ENCODE measurements at places on chromosomes 6 and 20.
A peak's percentile ranks its signal among the peaks of the same experiment; 100 is the strongest.

DNA sequence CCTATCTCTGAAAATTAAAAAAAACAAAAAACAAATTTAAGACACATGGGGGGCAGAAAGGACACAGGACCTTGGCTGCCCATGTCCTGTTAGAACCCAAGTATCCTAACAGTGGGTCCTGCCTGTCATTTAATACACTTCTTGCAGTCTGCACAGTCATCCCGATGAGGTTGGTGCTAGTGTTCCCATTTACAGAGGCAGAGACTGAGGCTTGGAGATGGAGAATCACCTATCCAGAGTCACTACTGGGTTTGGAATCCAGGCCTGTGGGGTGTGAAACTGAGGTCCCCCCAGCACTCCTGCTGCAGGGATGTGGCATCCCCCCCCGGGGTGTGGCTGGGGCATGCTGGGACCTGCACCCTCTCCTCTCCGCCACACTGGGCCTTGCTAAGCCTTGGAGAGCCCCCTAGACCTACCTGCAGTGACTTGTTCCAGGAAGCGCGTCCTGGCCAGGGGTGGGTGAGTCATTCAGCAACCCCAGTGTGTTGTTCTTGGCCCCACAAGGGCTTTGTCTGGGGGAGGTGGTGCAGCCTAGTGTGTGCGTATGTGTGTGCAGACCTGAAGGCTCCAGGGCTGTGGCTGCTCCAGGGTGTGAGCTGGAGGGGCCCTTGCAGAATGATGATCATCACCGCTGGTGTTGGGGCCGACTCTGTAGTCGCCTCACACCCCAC is 49.7 kb downstream of the BCAS4 start:
- DNase-seq = no peak

- no peak for DNase-seq
Measured at GRCh38 chr6:37429352-37429750, 3.7 kb upstream of the CMTR1 start.

DNA sequence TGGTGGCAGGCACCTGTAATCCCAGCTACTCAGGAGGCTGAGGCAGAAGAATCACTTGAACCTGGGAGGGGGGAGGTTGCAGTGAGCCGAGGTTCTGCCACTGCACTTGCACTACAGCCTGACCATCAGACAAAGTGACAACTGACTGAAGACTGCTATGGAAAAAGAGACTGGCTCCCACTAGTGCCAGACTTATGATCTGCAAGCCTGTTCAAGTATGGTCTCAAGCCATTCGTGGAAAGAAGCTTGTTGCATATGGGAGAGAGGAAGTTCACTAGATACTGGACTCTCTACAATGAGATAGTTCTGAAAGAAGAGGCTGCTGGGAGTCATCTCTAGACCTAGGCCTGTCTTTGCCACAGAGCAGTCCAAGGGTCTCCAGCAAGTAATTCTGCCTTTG is 26.7 kb downstream of the MDN1 start:
- DNase-seq = peak; percentile 47

- no peak for DNase-seq
Measured at GRCh38 chr6:19934996-19935591, 97.9 kb downstream of the ID4 start.

DNA sequence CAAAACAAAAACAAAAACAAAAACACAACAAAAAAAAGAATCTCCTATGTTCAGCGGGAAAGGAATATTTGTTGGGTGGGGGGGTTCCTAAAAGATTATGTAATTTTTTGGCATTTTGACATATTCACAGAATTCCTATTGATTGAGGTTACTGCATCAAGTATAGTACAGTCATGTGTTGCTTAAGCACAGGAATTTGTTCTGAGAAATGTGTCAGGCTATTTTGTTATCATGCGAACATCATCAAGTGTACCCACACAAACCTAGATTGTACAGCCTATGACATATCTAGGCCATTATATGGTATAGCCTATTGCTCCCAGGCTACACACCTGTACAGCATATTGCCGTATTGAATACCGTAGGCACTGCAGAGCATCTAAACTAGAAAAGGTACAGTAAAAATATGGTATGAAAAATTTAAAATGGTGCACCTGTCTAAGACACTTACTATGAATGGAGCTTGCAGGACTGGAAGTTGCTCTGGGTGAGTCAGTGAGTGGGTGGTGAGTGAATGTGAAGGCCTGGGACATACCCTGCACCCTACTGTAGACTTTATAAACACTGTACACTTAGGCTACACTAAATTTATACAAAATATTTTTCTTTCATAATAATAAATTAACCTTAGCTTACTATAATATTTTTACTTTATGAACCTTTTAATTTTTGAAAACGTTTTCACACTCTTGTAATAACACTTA is 110.6 kb downstream of the CDKAL1 start:
- no peak for DNase-seq

DNA sequence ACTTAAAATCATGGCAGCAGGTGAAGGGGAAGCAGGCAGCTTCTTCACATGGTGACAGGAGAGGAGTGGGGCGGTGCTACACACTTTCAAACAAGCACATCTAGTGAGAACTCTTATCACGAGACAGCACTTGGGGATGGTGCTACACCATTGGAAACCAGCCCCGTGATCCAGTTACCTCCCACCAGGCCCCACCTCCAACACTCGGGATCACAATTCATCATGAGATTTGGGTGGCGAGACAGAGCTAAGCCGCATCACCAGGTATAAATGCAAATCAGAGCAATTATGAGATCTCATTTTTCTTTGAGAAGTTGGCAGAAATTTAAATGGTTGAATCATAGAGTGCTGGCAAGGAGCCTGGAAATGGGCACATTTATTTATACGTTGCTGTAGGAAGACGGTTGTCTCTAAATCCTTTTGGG is 31.4 kb downstream of the IGF2R start:
- DNase-seq = no peak

GRCh38 chr6:100105138-100105537 is 111.1 kb upstream of the MCHR2 start:
- no peak for DNase-seq

- no peak for DNase-seq
Measured at GRCh38 chr6:46513533-46513932, 22.3 kb upstream of the RCAN2 start.

DNA sequence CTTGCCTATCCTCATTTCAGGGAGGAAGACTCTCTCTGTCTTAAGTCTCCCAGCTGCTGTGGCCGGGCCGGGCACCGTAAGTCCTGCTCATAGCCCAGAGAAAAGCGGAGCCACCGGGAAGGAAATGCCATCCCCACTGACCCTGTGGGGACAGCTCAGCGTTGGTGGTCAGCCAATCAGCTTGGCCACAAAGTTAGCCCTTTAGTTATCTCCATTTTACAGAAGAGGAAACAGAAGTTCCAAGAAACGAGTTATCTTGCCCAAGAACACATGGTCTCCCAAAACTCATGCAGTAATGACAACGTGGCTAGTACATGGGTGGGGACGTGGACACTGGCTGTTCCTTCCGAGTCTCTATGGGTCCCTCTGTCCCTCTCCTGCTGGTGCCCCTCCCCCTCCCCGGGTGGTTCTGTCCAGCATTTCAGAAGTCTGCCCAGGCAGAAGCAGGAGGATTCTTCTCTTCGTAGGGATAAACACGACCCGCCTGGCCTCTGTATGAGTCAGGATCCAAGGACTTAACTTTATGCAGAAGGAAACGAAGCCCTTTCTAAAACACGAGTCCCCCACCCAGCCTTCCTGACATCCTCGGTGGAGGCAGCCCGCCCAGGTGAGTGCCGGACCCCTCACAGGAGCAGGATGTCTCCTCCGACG is 273.8 kb downstream of the CDH4 start:
- no peak for DNase-seq

DNA sequence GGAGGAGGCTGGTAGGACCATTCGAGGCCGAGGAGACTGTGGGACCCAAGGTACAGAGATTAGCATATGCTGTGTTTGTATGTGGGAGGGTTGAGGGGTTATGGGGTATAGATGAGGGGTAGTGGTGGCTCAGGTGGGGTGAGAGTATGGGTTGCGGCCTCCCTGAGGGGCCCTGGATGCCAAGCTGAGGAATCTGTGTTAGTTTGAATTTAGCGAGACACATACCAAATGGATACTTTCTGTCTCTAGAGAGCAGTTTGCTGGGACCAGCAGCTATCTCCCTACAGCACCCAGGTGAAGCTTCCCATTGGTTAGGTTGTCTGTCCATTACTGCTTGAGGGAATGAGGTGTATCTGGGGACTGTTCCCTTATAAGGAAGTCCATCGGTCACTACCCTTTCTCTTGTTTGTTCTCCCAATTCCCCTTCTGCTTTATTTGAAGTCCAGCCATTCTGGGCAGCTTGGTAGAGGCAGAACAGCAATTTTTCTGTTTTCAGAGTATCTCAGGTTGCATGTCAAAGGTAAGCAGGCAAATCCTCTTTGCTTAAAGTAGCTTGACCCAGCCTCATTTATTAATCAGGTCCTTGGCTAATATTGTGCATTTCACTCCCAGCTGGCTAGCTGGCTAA is 15.2 kb downstream of the CHMP4B start:
- no peak for DNase-seq

DNA sequence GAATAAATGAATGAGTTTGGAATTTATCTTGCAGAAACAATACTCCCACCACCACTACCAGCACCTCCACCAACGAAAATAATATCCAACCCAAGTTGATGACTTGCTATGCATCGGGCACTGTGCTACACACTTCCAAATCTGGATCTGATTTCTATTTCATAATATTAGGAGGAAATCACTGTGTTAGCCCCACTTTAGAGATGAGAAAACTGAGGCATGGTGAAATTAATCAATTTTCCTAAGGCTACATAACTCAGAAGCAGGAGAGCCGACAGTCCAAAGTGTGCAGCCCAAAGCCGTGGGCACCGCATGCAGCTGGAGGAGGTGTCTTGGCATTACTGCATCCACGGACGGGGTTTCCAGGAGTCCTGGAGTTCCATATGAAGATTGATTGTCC is 17.6 kb downstream of the TCF15 start:
- no peak for DNase-seq

- DNase-seq = no peak
Measured at GRCh38 chr6:131911951-131912350, 39.2 kb downstream of the CCN2 start.

DNA sequence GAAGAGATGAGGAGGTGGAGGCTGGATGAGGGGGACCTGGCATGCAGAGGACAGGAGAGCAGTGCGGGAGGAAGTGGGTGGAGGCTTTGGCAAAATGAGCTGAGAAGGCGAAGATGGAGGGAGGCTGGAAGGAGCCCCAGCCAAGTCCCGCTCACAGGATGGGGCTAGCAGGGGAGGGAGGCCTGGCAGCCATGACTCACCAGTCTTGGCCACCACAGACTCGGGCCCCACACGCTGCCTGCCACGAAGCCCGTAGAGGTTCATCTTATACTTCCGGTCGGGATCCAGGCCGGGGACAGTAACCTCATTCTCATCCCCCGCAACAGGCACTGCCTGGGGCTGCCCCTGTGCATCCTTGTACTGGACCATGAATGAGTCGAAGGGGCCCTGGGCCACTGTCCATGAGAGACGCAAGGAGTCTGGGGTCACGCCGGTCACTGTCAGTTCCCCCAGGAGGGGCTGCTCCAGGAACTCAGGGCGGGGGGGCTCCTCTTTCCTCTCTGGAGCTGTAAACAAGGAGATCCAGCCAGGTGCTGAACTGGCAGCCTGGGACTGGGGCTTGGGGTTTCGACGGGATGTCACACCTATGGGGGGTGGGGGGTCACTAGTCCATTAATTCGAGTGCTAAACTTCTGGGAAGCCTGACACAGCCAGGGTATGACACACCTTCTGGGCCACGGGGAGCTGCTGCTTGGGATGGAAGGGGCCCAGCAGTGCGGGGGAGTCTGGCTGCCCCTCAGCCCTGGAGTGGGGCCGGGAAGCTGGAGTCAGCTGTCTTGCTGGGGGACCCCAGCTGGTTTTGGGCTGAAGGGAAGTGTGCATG is 27.8 kb downstream of the TNXB start:
- peak; percentile 50 for DNase-seq

GRCh38 chr20:57826666-57827287 is 117.0 kb upstream of the PMEPA1 start:
- DNase-seq = no peak

DNA sequence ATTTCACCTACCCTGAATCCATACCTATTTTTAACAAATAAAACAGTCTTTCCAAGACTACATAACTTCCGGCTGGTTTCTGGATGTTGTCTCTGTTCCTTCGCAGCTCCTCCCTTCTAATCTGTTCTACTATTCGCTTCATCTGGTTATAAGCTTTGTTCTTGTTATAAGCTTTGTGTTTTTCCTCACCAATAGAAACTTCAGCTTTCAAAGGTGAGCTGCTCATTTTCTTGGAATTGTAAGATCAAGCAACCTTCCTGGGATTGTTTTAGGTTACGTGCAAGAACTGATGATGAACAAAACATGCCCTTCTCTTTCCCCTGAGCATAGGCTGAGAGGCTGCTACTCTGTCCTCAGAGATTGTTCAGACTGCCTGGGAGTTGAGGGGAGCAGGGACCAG is 2.1 kb downstream of the GFOD1 start:
- DNase-seq = no peak

DNA sequence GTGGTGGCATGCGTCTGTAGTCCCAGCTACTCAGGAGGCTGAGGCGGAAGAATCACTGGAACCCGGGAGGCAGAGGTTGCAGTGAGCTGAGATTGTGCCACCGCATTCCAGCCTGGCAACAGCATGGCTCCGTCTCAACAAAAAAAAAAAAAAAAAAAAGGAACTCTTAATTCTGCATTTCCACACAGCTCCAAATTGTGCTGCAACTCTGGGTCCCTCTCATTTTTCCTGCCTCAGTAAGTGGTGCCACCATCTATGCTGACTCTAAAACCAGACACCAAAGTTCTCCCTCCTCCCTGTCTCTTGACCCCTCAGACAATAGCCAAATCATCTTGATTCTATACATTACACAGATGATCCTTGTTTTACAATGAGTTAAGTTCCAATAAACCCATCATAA is 133.9 kb downstream of the BTBD9 start:
- DNase-seq = no peak

DNA sequence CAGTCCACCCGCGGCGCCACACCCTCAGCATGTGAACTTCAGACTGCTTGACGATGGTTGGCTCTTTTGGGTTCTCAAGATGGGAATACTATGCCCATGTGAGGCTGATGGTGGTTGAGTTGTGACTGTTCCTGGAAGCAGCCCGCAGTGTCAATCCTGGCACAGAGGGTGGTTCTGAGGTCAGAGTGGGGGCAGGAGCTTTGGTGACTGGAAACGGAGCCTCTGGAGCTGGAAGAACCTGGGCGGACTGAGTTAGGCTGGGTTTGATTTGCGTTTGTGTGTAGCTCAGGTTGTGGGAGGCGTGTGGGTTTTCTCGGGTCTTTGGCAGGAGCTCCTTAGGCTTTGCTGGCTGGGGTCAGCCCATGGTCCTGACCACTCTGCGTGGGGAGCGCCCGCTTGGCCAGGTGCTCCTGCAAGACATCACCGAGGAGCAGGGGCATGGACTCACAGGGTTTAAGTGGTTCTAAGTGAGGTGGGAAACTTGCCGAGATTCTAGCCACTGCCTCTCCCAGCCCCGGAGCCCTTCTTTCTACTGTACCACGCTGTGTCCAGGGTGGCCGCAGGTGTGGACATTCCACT is 37.3 kb upstream of the SLC22A1 start:
- DNase-seq = no peak

DNA sequence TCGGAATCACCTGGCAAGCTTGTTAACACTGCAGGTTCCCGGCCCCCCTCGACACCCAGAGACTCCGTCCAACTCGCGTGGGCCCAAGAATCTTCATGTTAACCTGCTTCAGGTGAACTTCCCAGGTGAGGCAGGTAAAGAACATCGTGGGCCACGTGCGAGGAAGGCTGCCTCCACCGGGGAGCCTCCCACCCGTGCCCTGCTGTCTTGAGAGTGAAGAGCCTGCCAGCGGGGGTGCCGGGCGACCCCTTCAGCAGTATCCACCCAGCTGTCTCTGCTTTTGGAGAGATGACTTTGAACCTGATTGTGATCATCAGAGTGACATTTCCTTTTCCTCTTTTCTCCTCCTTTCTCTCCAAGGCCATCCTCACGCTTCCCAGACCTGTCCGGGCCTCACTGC is 22.9 kb upstream of the RTF2 start:
- no peak for DNase-seq

GRCh38 chr6:84447651-84448050 is 220.2 kb upstream of the CEP162 start:
- DNase-seq = no peak

Measured in SK-N-SH (cell line).